ENCODE measurements at places on chromosomes 4 and X.

DNA sequence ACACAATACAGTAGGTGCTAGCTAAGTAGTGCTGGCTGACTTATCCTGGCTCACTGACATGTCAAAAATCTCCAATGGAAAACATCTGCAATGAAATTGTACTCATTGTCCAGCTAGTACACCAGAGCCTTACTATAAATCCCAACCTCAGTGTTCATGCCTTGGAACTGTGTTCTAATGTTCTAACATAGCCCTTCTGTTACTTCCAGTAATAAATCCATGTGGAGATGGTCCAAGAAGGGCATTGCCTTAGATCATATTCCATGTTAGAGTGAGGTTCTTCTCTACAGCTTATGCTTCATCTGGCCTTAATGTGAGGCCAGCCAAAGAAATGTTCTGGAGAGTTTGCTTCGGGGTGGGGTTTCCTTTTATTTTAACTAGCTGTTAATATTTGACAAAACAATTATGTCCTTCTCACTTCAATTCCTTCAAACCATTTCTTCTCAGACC is 25.1 kb downstream of the ENOX2 start:
- no peak for DNase-seq

DNA sequence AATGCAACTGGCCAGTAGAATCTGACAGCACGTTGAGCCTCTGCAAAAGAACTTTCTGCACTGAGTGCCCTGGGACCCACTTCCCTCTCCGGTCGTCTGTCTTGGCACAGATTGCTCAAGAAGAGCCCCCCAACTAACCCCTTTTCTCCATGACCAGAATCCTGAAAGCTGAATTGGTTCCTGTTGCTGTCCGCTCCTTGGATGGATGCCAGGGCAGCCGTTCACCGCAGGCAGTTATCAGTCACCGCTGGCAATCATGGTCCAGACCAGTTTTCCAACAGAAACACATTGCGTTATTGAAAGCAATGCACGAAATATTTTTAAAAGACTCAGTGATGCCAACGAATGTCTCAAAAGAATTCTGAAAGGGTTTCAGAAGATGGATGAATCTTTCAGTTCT is 733.7 kb upstream of the FRG1 start:
- DNase-seq, result no peak

GRCh38 chr4:155079871-155080270 is 128.6 kb upstream of the NPY2R start:
- no peak for DNase-seq

DNA sequence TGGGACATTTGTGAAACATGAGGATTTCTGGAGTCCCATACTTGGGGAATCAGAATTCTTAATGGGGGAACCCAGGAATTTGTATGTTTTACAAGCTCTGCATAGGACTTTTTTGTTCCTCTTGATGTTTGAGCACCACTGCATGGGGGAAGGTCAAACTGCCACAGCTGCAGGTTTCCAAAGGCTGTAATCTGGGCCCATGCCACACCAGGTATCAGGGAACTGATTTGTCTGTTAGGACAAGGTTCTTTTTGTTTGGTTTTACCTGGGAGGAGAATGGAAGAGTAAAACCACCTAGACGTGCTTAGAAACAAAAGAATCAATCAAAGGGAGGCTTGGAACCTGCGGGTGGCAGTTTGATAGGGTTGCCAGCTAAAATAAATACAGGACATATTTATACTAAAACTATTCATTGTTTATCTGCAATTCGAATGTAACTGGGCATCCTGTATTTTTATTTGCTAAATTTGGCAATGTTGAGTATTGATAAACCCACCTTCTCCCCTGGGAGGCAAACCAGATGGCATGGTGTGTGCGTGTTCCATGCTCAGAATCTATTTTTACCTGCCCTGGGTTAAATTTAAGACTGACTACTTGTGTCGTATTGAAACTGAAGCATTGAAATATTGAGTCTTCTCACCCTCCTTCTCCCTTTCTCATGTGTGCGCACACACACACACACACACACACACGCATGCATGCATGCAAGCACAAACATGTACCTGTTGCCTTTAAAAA is 63.7 kb downstream of the TMEM164 start:
- DNase-seq, result no peak

DNA sequence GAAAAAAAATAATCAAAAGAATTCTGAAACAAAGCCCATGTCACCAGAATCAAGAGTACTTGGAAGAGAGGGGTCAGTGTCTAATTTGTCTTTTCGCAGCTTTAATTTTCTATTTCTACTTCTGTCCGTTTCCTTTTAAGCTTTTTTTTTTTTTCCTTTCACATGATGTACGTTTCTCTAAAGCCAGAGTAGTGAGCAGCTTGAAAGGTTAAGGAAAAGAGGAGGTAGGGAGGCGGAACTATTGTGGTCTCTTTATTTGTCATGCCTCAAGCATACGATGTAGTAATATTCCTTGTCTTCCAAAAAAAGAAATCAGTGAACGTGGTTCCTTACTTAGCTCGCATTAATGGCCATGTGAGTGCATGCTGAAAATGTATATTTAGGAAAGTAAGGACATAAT is 311.5 kb downstream of the TENM3 start:
- no peak for DNase-seq

DNA sequence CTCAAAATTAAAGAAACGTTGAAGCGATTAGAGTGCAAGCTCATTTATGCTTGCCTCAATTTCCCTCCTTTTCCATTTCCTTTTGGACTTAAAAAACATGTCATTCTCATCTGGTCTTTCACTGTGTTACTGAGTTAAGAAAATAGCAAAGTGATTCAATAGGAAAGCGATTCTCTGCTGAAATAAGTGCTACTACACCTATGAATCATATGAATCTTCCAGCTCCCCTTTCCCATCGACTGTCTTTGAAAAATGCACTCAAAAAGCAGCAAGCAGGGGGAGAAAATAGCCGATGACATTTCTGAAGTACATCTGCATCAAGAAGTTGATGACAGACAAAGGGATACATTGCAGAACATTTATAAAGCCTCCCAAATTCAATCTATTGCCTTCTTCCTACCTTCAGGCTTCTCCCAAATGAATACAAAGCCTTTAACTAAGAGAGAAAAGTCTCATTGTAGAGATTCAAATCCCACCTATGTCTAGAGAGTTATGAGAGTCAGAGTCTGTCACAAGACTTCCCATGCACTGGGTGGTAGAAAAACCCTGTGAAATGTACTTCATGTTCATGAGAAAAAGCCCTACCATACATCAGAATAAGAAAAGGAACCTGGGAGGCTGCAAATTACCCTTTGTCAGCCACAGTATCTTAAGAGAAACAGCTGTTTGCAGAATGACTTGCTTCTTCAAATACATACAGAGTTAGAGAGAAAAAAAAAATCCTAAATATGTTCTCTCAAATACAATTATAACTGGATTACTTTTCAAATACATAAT is 78.9 kb downstream of the MBNL3 start:
- DNase-seq, result no peak

DNA sequence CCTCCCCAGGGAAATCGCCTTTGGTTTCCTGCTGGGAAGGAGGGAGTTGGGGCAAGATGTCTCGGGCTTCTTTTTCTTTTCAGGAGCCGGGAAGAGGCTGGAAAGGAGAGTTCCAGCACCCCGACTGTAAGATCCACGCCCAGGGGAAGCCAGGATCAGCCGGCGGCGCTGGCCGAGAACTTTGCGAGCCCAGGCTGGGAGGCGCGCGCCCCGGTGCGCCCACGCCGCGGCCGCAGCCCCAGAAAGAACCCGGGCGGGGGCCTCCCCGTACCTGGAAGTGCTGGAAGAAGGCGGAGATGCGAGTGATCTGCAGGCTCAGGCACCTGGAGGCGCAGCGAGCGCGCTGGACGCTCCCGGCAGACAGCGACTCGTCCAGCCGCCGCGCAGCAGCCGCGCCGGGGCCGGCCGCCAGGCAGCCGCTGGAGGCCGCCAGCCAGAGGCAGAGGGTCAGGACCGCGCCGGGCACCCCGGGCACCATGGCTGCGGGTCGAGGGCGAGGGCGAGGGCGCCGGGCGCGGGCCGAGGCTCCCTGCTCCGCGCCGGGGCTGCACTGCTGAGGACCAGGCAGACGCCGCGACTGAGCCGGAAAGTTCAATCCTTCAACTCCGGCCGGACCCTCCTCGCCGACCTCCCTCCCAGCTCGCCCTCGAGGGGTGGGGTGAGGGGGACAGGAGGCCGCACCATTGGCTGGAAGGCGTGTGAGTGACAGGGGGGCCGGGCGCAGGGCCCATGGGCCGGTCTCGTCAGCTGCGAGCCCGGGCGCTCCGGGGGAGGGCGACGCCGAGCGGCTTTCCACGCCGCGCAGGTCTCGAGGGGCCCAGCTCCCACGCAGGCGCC is at the start of gene ANOS1:
TSS of gene ANOS1 (minus strand) at position 579 of the 837 bp plus-strand sequence. CDS start at position 478, 101 bp downstream.
- DNase-seq, result no peak

DNA sequence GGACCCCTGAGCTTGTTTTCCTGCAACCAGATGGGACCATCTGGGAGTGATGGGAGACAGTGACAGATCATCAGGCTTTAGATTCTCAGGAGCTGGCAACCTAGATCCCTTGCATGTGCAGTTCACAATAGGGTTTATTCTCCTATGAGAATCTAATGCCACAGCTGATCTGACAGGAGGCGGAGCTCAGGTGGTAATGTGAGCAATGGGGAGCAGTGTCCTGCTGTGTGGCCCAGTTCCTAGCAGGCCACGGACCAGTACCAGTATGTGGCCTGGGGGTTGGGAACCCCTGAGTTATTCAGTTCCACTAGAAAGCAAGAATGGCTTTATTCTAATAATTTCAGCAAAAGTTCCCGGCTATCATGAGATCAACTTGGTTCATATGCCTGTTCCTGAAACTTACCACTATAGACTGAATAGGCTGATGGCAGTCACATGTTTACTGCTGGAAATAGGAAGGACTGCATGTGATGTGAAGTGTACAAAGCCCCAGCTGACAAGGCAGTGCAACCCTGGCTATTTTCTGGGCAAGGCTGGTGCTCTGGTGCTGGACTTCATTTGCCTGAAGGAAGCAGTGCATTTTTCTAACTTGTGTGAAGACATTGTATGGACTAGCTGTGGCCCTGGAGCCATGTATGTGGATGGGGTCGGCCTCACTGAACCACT is 107.2 kb downstream of the SPRY1 start:
- no peak for DNase-seq

GRCh38 chr4:42341518-42342026 is 55.7 kb upstream of the SHISA3 start:
- DNase-seq, result no peak

- DNase-seq, result no peak
Observed at GRCh38 chr4:11702886-11703557, 274.3 kb upstream of the HS3ST1 start.

DNA sequence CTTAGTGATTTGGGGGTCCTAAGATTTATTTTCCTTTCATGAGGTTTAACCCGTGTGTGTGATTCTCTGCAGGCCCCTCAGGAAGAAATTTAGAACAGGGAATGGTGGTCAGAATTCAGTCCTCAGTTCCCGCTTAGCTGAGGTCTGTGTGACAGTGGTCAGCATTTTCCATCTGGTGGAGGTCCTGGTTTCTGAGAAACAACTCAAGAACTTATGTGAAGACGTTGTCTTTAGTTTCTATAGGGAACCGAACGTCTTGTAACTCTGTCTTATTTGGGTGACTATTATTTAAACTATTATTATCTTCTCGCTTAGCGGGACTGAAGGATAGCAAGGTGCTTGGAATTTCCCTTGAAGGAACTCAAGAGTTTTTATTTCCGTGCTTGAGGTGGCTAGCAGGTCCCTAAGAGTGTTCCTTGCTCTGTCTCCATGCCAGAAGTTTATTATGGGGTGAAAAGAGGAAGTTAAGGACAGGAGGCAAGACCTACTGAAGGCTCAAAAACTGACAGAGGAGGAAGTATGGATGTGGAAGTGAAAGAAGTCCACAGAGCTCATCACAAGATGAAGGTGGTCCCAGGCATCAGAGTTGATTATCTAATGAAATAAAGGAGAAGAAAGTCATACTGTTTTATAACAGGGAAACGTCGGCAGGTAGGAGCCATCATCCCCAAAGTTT is 9.4 kb downstream of the MGST2 start:
- no peak for DNase-seq

GRCh38 chrX:133698298-133698697 is 283.0 kb upstream of the GPC4 start:
- DNase-seq, result no peak

- DNase-seq, result no peak
Observed at GRCh38 chr4:144350706-144351105, 210.2 kb upstream of the GYPA start.

GRCh38 chrX:103407776-103408175 is 31.4 kb downstream of the BEX3 start:
- no peak for DNase-seq

DNA sequence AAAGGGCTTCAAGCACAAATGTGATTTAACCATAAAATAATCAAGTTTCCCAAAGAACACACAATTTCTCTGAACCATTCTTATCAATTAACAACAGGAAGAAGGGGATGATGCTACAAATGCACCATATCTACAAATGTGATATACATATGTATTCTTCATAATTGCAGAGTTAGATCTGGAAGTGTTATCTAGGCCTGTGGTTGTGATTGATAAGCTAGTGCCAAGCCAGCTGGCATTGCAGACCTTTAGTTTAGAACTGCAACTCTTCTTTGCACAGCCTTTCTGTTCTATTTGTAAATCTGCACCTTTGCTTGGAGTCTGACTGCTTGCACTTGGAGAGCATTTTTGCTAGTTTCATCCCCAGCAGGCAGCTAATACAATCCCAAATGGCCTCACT is 145.5 kb upstream of the NPY2R start:
- DNase-seq, result no peak

GRCh38 chr4:25117716-25118472 is 42.4 kb downstream of the SEPSECS start:
- no peak for DNase-seq

DNA sequence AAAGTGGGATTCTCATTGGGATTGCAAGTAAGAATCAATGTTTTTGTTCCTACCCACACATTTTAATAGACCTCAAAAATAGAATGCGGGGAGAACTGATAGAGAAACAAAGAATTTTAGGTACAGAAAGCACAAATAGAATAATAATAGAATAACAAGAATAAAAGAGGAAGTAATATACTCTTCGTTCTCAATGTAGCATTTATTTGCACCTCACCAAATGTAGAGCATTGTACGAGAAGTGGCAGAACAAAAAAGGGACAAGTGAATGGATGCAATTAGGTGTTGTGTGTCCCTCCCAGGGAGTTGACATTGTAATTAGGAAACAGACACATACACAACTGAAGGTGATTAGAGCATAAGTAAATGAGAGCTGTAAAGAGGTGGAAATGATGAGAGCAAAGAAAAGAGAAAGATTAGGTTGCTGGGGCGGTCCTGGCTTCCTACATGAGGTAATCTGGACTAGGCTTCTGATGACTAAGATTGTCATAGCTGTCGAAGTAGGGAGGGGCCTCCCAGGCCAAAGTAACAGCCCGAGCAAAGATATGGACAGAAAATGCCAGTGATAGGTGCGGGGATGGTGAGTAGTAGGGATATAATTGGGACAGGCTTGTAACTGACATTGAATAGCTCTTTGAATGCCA is 10.4 kb downstream of the RAB9A start:
- DNase-seq, result no peak

DNA sequence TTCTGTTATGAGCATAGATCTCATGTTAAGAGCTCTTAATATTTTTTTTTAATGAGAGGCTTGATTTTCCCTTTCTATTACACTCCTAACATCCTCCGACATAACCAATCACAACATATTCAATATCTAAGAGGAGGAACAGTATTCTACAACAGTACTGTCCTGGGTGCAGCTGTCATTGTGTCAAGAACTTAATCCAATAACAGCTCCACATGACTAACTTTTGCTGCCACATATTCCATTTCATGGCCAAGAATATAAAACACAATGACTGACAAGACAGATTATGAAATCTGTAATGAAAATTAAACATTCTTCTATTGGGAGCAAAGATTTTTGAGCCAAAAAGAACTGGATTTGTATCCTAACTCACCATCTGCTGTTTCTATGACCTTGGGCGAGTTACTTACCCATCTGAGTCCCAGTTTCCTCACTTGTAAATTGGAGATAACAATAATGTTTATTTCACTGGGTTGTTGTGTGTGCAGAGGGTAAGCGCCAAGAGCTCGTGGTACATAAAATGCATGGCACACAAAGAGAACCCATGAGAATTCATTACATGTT is 405.6 kb downstream of the SPRY1 start:
- no peak for DNase-seq

Measured in AG09319 (cell line).